Aorta (tissue), 5 donors: ENCODE measurements at places on chromosomes 16 and 17.

DNA sequence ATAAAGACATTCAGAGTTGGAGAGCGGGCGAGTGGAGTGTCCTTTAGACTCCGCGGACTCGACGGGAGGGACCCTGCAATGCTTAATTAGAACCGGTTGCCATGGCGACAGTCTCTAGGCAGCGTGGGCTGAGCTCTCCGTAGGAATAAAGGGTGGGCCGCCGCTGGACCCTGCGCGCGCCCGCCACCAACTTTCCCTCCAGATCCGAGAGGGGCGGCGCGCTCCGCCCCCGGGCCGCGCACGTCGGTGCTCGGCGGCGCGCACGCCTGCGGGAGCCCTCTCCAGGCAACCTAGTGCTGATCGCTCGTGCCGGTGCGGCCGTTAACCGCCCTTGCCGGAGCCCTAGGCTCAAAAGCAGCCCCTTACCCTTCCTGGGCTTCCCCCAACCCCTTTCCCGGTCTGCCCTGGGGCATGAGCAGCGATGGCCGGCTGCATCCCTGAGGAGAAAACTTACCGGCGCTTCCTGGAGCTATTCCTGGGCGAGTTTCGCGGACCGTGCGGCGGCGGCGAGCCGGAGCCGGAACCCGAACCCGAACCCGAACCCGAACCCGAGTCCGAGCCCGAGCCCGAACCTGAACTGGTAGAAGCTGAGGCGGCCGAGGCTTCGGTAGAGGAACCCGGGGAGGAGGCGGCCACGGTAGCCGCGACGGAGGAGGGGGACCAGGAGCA is at the start of gene PPM1E:
TSS of gene PPM1E (plus strand) at position 278 of the 669 bp plus-strand sequence.
- DNase-seq = peak; percentile 50

DNA sequence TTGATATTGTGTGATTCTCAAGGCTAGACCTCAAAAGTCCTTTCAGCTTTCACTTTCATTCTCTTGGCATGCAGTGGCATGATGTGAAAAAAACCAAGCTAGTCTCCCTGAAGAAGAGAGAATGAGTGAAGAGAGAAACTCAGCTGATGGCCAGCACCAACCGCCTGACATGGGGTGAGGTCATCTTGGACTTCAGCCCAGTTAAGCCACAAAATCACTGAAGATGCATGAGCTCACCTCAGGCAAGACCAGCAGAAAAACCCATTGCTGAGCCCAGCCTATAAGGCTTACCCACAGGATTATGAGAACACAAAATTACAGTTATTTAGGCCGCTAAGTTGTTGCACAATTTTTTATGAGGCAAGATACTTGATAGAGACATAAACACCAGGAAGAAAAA is 496.5 kb downstream of the TOX3 start:
- DNase-seq = no peak

DNA sequence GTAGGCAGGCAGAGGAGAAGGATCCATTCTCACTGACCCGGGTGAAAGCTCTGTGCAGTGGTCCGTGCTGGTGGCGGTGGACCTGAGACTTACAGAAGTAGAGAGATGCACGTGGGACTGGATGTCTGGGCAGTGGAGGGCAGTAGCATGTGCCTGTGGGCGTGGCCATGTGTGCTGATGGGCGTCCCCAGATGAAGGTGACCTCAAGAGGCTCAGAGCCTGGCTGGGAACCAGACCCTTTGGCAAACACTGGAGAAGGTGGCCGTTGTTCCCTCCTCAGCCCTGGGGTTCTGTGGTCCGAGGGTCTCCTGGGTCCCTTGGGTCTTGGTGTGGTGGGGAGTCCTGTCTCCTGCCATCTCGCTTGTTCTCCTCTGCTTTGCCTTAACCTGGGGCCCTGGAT is 15.6 kb downstream of the WSCD1 start:
- DNase-seq = no peak

GRCh38 chr16:24577167-24577566 is 37.8 kb downstream of the RBBP6 start:
- no peak for DNase-seq

DNA sequence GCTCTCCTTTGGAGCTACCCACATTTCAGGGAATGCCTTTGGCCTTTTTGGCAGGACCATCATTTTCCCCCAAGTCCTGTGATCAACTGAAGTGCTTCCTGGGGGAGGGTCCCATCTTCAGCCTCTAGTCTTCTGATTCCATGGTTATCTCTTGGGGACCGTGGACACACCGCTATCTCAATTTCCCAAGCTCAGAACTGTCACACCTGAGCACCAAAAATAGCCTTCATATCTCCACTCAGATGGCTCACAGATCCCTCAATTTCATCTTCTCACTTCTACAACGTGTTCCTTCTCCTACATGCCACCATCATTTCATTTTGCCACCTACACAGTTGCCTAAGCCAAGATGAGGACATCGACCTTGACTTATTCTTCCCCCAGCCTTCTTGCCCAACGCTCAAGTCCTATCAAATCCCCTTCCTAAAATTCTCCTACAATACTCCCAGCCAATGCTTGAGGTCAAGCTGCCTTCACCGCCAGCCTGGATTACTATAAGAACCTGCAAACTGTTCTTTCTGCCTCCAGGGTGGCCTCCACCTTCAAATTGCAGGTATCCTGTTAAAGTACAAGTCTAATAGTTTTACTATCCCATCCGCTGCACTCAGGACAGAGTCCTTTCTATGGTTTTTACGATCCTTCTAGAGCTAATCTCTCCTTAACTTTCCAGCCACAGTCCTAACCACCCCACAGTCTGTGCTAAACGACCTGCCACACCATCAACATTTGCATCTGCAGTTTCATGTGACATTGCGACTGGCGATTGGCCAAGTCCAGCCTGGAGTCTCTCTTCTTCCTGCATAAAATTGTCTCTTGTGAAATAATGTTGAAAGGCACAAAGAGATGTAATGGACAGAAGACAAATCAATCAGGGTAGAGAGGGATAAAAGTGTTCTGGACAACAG is 6.2 kb downstream of the ATP6V0D1 start:
- DNase-seq = no peak

DNA sequence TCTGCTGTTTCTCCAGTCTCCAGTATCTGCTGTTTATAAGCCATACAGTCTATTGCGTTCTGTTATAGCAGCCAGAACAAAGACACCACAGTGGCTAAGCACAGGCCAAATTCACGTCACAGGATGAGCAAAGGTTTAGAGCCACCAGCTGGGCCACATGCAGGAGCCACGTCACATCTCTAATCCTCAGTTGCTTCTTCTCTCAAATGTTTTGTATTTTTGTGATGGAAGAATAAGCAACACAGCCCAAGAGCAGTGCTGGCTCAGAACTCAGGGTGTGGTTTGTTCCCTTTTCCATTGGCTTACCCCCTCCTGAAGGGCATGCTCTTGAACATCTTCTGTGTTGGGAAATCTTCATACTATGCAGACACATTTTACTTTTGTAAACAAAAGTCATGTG is 309.4 kb upstream of the CDH5 start:
- no peak for DNase-seq

DNA sequence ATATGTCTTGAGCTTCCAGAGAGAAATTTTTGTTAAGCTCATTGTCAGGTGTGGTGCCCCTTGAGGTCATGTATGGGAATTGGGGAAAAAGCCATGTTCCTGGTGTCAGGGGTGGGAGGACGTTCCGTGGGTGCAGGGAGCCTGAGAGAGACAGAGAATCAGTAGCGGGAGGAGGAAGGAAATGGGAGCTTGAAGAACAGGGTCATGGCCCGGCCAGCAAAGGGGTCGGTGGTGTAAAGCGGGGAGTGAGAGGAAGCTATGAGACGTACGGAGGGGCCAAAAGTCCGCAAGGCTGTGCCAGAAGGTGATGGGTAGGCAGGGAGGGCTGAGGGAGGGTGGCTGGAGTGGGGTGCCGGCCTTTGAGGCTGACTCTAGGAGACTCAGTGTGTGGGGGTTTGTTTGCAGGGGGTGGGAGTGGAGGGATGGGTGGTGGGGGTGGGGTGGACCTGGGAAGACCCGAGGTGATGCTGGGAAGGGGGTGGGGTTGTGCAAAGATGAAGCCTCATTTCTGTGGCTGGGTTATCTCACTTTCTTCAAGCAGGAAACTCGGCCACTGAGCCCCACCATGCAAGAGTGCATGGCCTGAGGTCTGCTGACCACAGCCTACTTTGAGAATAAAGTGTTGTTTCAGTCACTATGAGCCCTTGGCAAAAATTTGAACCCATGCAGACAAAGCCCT is 63.6 kb downstream of the PLCG2 start:
- no peak for DNase-seq

- peak; percentile 90 for DNase-seq
Measured at GRCh38 chr17:81254955-81255717, 16.0 kb downstream of the NDUFAF8 start.

GRCh38 chr17:17387017-17387497 is 83.9 kb downstream of the NT5M start:
- peak; percentile 12 for DNase-seq

GRCh38 chr16:57537194-57537505 is 779 bp upstream of the CCDC102A start:
- no peak for DNase-seq

DNA sequence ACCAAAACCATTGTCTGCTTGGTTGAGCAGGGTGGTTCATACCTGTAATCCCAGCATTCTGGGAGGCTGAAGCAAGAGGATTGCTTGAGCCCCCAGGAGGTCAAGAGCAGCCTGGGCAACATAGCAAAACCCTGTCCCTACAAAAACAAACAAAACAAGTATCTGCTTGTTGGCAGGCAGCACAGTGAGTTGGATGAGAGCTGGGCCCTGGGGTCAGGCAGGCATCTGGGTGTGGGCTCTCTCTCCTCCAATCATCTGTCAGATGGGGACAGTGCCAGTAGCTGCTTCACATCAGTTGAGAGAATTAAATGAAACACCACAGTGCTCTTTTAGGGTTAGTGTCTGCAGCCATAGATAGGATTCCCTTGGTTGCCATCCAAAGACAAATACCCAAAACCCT is 5.8 kb downstream of the ARMC7 start:
- DNase-seq = no peak

DNA sequence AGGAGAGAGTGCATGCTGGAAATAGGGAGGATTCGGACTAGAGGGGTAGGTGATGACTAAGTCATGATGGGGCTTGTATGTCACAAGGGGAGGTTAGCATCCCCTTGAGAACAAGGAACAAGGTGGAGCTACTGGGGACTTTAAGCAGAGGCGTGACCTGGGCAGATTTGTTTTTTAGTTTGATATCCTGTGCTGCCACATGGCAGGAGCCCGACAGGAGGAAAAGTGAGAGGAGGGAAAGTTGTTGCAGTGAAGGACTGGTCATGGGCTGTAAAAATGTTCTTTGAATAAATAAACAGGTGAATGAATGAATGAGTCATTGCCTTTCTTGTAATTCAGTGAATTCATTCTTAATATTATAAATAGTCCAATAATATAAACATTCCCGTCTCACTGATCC is 365.1 kb upstream of the CDH5 start:
- no peak for DNase-seq

DNA sequence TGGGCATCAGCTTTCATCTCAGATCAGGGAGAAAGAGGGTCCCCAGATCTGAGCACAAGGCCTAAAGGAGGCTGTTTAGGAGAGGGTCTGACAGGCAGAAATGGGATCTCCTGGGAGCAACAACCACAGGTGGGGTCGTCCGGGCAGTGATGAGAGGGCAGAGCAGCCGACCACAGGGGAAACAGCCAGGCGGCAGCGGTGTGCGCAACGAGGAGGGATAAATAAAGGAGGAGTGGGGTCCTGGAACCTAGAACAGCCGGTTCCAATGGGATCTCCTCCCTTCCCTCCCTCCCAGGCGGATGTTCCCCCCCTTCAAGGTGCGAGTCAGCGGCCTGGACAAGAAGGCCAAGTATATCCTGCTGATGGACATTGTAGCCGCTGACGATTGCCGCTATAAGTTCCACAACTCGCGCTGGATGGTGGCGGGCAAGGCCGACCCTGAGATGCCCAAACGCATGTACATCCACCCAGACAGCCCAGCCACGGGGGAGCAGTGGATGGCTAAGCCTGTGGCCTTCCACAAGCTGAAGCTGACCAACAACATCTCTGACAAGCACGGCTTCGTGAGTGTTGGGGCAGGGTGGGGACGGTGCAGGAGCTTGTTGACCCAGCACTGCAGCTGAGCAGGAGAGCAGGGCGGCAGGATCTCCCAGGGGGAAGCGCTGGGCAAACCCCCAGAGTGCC is 1.9 kb downstream of the TBX2 start:
- no peak for DNase-seq

DNA sequence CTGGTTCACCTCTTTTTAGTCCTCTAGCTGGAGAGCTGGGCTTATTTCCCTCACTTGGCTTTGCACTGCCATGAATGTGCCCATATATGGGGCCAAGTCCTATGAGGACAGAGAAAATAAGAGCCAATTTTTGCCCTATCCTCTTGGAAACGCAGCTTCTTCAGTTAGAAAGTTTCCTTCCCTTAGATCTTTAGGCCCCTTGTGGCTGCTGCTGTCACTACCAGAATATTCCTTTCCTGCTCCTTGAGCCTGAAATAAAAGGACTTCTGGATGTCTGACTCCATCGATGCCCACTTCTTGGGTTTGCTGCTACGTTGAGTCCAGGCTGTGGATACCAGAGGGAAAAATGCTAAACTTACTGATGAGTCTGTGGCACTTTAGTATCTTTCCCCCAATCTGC is 487.1 kb downstream of the GRIN2A start:
- DNase-seq = no peak

- no peak for DNase-seq
Measured at GRCh38 chr17:72591289-72592241, 470.7 kb downstream of the SOX9 start.

DNA sequence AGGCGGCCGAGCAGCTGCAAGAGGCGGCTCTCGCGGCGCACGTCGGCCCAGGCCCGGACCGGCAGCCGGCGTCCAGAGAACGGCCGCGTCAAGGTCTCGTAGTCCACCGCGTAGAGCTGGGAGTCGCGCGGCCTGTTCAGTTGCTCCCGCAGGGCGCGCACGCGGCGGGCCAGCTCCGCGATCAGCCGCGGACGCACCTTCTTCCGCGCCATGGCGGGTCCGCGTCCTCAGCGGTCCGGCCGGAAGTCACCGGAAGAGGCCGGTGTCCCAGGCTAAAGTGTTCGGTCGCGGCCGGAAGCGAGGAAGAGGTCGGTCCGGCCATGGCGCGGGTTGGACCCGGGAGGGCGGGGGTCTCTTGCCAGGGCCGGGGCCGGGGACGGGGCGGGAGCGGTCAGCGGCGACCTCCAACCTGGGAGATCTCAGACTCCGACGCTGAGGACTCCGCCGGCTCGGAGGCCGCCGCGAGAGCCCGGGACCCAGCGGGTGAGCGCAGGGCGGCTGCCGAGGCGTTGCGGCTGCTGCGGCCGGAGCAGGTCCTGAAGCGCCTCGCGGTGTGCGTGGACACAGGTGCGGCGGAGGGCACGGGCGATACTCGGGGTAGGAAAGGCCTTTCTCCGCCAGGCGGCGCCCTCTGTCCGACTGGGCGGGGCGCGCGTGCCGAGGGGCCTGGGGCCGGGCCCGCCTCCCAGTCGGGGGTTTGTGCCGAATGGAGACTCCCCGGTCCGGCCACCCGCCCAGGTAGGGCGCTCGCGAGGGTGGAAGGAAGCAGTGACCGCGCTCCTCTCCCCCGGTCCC is at the start of gene MRPS34:
TSS of gene MRPS34 (minus strand) at position 227 of the 795 bp plus-strand sequence. CDS start at position 212, 15 bp downstream.
- peak; percentile 89 for DNase-seq

- no peak for DNase-seq
Measured at GRCh38 chr16:20167323-20167722, 93.6 kb upstream of the GPR139 start.

- no peak for DNase-seq
Measured at GRCh38 chr17:56217921-56218320, 64.6 kb downstream of the ANKFN1 start.

GRCh38 chr17:36105781-36106492 is 2.3 kb downstream of the CCL4 start:
- no peak for DNase-seq

- peak; percentile 42 for DNase-seq
Measured at GRCh38 chr17:8041249-8041928, 2.5 kb downstream of the ALOX15B start.
